CD4-positive, alpha-beta T cell (primary cell): ENCODE measurements at places on chromosomes 1 and 21.

DNA sequence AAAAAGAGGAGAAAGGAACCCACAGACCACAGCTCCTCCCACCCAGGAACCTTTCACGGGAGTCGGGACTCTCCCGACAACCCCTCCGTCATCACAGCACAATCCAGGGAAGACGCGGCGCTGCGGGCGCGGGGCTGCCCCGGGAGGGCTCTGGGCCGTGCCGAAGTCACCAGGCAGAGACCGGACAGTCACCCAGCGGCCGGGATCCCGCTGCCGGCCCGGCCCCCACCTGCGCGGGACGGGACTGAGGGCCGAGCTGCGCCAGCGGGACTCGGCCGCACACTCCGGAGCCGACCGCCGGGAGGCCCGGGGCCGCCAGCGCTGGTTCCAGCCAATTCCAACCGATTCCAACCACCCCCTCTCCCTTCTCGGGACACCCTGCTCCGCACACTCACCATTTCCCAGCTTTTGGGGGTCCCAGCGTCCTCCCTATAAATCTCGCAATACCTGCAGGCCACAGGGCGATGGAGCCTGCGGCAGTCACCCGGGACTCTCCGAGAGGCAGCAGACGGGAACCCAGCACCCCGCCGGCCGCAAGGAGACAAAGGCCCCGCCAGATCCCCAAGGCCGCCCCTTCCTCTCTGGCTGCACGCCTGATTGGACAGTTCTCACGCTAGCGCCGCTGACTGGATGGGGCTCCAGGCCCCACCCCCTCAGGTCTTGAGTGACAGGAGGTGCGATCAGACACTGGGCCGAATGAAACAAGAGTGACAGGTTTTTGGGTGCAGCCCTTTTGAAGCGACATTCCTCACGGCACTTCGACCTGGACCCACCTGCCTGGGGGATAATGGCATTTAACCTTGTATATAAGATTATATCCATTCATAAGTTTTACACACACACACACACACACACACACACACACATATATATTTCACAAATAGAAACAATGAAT is at the start of gene ZNF695:
Gene ZNF695, minus strand, starts transcription at position 547 of the 895 bp plus-strand sequence. Its CDS starts 149 bp downstream, at position 398.
- DNase-seq, result peak; percentile 1

DNA sequence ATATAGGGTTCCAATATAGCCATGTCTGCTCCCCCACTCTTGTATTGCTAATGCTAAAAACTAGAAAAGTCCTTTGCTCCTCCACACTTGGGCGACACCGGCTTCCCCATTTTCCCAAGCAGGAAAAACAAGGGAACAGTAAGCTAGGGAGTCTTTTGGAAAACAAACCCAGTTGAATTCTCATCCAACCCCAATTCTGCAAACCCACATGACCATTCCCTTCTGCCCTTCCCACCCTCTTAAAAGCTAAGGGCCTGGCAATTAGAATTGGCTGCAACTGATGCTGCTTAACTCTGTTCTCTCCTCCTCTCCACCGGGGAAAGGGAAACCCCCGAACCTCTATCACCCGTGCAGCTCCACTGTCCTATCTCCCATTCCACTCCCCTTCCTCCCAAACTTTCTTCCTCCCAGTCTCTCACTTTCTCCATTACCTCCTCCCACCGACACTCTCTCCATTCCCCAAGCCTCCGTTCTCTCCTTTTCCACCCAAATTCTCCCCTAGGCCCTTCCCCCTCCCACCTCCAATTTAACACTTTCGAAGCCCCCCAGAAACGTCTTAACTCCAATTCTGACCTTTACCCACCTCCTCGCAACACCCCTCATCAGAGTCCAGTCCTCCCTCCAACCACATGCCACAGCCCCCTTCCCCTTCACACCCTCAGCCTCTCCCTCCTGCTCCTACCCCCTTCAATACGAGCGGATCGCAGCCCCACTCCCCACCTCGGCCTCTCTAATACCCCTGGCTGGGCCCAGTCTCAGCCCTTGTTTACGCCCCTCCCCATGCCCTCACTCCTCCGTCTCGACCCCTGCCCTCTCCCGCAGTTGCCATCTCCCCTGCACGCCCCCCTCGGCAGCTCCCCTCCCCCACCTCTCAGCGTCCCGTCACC is 701 bp downstream of the DEDD start:
- DNase-seq, result no peak

GRCh38 chr21:41362605-41363369 is 960 bp downstream of the MX2 start:
- DNase-seq, result no peak

DNA sequence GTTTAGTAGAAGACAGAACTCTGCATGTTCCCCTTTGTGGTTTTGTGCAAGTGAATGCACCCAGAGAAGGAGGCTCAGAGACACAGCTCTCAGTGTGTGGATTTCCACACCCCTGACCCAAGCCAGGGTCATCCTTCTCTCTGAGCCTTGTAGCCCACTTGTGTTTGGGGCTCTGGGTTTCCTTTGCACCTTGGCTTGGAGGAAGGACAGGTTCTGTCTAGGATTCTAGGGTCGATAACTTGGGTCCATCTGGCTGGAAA is 27.2 kb downstream of the MYOG start:
- no peak for DNase-seq

GRCh38 chr1:211610779-211611556 is 32.0 kb upstream of the SLC30A1 start:
- DNase-seq, result no peak

- no peak for DNase-seq
Observed at GRCh38 chr1:218917656-218918055, 256.0 kb upstream of the LYPLAL1 start.

DNA sequence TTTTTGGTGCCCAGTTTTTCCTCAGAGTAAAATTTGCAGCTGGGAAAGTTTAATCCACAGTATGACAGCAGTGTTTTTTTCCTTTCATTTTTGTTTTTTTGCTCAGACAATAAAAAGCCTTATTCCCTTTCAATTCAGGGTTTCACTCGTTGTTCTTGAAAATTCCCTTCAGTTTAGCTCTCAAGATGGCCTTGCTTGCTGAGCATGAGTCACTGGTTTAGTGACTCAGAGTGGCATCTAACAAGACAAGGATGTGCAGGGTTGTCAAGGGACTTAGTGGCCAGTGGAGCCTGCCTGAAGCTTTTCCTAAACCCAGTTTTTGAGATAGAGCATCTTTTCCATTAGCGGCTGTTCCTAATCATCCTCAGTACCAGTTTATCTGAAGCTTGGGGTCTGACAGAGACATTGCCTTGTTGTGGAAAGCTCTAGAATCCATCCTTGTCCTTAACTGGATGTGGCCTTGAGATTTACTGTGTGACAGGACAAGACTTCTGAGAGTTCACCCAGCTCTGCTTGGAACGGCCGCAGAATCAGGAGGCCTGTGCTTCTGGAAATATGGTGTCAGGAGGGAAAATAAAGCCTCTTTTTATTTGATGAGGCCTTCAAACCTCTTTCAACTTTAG is 48.4 kb upstream of the DNAJC6 start:
- DNase-seq, result no peak

- DNase-seq, result no peak
Observed at GRCh38 chr1:190599670-190600069, 122.0 kb upstream of the BRINP3 start.

GRCh38 chr1:9728451-9729295 is 77.1 kb downstream of the PIK3CD start:
- no peak for DNase-seq

- no peak for DNase-seq
Observed at GRCh38 chr1:10726355-10726754, 70.1 kb downstream of the CASZ1 start.

GRCh38 chr1:201374364-201374763 is 3.1 kb downstream of the TNNT2 start:
- DNase-seq, result no peak

GRCh38 chr1:55916481-55916880 is 662.9 kb downstream of the PLPP3 start:
- DNase-seq, result no peak

GRCh38 chr1:197865809-197866208 is 36.6 kb upstream of the C1orf53 start:
- no peak for DNase-seq

- DNase-seq, result no peak
Observed at GRCh38 chr1:205610036-205610435, 21.8 kb downstream of the ELK4 start.

- DNase-seq, result no peak
Observed at GRCh38 chr1:156104065-156104810, 10.3 kb upstream of the LMNA start.

DNA sequence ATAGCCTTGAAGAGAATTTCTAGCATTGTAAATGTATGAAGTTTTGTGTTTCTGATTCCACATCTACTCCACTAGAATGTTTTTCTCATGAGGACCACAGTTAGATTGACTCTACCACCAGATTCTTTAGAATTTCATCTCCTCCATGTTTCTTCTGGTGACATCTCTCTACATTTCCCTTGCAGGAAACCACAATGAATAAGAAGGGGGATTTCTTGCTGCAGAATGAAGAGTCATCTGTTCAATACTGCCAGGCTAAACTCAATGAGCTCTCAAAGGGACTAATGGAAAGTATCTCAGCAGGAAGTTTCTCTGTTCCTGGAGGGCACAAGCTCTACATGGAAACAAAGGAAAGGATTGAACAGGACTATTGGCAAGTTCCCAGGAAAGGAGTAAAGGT is 18.6 kb downstream of the GBP6 start:
- no peak for DNase-seq

- no peak for DNase-seq
Observed at GRCh38 chr1:22613572-22613918, 22.9 kb upstream of the C1QA start.

DNA sequence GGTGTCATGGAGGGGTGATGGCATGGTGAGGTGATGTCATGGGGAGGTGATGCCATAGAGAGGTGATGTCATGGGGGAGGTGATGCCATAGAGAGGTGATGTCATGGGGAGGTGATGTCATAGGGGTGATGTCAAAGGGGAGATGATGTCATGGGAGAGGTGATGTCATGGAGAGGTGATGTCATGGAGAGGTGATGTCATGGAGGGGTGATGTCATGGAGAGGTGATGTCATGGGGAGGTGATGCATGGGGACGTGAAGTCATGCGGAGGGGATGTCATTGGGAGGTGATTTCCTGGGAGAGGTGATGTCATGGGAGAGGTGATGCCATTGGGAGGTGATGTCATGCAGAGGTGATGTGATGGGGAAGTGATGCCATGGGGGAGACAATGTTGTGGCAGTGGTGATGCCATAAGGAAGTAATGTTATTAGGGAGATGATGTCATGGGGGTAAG is 92.1 kb upstream of the C1orf174 start:
- DNase-seq, result no peak

DNA sequence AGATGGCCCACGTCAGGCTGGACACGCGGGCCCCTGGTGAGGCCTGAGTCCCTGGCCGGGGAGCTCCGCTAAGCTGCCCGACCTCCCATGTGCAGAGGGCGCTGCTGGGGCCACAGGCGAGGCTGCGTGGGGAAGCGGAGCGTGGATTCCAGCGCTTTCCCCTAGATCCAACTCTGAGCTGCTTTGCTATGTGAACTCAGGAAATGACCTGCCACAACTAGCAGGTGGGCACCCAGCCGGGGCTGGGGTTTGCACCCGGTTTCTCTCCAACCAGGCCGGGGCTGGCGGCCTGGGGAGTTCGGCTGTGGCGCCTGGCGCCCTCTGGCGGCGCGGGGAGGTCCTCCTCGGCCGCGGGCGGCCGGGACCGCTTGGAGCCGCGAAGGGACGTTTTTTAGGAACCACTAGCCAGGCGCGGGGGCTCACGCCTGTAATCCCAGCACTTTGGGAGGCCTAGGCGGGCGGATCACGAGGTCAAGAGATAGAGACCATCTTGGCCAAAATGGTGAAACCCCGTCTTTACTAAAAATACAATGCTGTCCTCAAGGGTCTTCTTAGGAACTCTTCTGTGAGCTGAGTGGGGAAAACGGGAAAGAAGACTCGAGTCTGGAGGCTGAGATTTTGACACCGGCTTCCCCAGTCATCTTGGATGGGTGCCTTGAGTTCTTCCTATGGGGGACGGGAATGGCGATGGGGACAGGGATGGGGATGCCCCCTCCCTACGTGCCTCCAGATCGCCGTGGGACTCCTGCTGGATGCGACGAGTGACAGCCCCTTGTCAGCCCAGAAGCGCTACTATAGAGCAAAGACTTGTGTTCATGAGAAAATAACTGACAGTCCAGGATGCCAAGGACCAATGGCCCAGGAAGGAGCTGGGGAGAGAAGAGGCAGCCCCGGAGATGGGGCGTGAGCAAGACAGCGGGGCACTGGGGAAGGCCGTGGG is 12.6 kb downstream of the PYCR2 start:
- DNase-seq, result peak; percentile 60

DNA sequence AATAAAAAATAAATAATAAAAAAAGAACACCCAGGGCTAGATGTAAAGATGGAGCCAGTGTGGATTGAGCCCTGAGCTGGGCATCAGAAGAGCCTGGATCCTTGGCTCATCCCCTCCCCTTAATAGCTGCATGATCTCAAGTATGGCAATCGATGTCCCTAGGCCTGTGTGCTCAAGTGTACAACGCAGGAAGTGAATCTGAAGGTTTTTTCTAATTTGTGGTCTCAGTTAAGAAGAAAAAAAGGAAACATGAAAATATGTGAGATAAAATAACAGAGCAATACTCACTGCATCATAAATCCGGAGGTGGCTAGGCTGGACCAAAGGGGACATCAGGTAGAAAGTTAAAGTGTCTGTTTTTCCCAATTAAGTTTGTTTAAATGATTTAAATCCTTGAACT is 47.3 kb upstream of the SLC44A3 start:
- DNase-seq, result no peak

- DNase-seq, result no peak
Observed at GRCh38 chr1:7972285-7972684, 10.8 kb downstream of the PARK7 start.

DNA sequence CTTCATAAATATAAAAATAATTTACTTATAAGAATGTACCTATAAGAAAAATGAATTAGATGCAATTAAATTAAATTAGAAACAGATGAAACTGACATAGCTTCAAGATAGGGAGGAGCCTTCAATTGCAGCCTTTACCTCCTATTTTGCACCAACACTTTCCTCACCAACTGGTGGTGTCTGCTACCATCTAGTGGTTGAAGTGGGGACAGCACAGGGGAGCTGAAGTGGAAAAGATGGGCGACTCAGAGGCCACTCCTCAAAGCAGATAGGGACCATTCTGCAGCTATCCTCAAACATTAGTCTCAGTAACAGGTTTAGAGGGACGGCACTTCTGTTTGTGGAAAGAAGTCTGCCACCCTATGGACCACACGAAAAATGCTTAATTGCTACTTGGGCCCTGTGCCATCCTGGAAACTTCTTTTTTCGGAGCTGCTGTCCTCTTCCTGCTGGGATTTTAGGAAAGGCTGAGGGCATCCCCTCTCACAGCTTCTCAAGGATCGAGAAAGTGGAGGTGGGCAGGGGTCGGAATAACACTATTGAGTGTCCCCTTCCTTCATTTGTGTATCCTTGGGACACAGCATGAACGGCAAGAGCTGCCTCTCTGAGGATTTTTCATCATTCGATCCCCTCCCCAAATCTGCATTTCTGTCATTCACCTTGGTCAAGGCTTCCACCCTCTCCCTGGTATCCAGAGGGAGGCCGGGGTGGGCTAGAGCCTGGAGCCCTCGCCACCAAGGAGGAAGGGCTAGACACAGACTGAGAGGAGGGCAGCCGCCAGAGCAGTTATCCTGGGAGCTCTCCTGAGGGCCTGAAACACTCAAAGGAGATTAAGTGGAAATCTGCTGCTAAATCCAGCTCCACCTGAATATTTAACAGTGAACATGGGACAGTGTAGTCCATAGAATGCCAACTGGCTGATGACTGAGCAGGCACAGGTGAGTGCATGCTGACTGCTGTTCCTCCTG is 9.6 kb downstream of the PROK1 start:
- peak; percentile 84 for DNase-seq
